NCI-H1436 (cell line): ENCODE measurements at places on chromosomes 2 and 18.

- peak; percentile 29 for DNase-seq
Observed at GRCh38 chr2:199273042-199273511, 184.7 kb downstream of the SATB2 start.

GRCh38 chr2:10326707-10327594 is 24.2 kb downstream of the HPCAL1 start:
- DNase-seq, result no peak

GRCh38 chr18:58105206-58105887 is 61.3 kb downstream of the NEDD4L start:
- no peak for DNase-seq

GRCh38 chr2:11213090-11213638 is 57.9 kb downstream of the SLC66A3 start:
- no peak for DNase-seq

- DNase-seq, result no peak
Observed at GRCh38 chr2:138137949-138138348, 173.7 kb downstream of the HNMT start.

GRCh38 chr18:52648201-52648600 is 308.2 kb downstream of the DCC start:
- DNase-seq, result no peak

GRCh38 chr2:30786923-30787685 is 20.1 kb downstream of the CAPN13 start:
- DNase-seq, result no peak
